ENCODE measurements at places on chromosomes 1 and 21.

GRCh38 chr1:115006191-115006590 lies 23.4 kb upstream of the TSHB start:
- no peak for DNase-seq

DNA sequence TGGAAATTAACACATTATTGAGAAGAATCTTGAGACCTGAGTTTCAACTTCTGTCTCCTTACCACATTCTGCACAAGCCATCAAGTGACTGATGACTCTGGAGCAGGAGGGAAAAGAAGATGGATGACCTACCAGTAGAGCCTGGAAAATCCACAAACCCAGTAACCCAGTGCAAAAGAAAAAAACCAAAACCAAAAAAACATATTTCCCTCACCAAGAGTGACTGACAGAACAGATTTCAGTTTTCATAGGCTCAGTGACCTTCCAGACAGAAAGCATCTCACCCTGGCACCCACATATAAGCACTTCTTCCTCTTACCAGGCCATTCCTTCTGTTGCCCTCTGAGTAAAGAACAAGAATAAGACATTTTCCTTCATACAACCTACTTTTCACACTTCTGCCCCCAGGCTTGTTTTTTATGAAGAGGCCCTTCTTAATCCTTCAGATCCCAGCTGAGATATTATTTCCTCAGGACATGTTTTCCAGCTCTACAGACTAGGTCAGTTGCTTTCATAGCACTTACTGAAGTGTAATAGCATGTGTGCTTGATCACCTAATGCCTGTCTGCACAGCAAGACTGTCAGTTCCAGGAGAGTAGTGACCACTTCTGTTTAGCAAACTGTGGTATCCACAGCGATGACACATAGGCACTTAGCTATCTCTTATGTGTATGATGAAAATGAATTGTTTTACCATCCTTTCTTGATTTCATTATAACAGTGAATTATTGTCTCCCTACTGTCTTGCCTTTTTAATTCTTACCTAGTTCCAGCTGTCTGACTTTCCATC lies 4.0 kb downstream of the TSACC start:
- no peak for DNase-seq

DNA sequence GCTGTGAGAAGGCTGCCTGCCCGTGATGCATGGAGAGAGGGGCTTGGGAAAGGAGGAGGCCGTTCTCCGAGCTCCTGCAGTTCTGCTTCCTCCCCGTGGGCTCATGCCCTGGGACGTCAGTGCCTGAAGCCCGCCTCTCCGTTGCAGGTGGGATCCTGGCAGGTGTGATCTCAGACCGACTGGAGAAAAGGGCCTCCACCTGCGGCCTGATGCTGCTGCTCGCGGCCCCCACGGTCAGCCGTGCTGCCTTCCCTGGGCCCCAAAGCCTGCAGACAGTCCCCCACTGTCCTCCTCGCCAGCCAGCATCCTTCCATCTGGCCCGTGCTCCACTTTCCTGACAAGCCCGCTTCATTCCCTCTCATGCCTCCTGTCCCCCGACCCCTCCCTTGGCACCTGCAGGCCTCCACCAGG lies 50.9 kb downstream of the SLC37A1 start:
- no peak for DNase-seq

DNA sequence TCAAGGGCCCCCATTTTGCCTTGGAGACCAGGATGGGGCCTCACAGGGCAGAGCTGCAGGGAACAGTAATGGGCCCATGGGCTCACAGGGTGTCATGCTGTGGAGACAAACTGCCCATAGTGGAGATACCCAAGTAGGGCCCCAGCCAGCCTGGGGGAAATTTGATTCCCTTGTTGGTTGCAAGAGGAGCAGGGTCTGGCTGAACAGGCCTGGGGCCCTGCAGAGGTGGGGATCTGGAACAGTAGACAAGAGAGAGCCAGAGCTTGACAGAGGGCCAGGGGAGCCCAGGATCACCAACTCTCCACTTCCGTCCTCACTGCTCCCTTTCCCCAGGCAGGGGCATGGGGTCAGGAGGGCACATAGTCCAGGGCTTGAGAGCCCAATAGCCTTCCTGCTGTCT lies 8.7 kb downstream of the S100B start:
- no peak for DNase-seq

- no peak for DNase-seq
Observed at GRCh38 chr1:192811594-192812239, 2.9 kb downstream of the RGS2 start.

GRCh38 chr1:23449958-23450357 lies 25.4 kb upstream of the TCEA3 start:
- DNase-seq, result no peak

DNA sequence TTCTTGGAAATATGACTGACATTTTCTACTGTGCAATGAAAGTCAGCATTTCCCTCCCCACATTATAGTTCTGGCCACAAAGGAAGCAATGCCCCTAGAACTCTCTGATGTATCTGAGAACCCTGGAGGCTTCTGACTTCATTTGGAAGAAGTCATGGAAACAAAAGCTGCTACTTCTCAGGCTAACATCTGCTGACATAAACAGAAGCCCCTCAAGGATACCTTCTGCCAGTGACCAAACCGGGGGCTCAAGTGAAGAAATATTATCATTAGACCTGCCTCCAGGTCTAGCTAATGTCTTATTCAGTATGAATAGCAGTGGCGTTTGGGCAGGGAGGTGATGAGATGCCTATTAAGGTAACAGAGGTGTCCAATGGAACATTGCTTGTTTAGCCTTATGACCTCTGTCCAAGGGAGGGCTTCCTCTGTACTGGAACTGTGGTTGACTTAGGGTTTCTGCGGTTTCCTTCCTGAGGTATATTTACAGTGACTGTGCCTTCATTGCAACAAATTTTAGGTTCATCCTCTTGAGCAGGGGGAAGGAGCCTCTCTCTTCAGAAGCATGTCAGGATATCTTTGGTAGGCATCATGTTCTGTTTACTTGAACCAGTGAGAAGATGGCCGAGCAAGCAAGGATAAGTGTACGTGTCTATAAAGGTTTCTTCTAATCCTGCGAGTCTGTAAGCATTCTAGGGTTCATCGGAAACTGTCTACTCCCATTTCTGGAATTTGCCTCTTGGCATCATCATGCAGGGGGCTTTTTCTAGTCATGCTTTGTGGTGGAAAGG lies 161.7 kb downstream of the PBX1 start:
- DNase-seq, result no peak

DNA sequence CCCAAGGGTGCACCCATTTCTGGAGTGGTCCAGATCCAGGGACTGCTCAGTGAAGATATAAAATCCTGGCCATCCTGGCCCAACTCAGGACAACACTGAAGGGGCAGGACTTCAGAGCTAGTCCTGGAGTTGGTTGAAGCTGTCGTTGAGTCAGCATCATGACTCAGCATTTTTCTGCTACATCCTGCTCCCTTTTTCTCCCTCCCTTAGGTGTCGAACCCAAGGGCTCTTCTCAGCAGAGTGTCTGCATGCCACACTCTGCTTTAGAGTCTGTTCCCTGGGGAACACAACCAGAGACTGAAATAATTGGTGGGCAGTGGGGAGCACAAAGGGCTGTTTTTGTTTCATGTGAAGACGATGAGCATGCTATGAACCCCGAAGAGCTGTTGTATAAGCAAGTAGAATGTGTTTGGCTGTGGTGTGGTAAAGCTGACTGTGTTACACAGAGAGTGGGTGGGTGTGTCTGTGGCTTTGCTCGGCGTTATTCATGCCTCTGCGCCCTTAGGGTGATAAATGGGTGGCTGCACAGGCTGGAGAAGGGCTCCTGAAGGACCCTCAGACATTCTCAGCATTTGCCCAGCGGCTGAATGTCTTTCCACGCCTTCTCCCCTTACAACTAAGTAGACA lies 167.2 kb downstream of the CYYR1 start:
- DNase-seq, result peak; percentile 26

DNA sequence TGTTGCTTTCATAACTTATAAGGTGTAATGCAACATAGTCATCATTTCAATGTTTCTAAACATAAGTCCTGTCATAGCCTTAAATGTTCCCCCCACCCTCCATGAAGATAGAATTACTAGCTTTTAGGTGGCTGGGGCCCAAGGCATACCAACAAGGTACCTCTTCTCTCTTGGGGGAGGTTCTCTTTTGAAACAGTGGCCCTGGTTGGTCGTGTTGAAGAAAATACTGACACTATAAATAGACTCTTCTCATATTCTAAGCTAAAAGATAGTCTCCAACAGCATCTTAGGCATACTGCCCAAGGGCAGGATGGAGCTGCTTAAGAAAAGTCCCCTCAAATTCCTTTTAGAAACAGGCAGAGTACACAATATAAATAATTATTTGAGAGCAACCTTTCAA lies 255.0 kb downstream of the FAF1 start:
- DNase-seq, result no peak

- peak; percentile 81 for DNase-seq
Observed at GRCh38 chr1:91404151-91405012, at the start of gene HFM1. Gene HFM1, minus strand, starts transcription at chr1:91404837. Its CDS starts 3,755 bp downstream, at chr1:91401082.

- DNase-seq, result no peak
Observed at GRCh38 chr1:50531027-50531426, 107.8 kb upstream of the DMRTA2 start.

GRCh38 chr1:172682812-172683211 lies 23.9 kb downstream of the FASLG start:
- DNase-seq, result no peak

GRCh38 chr21:38780879-38781278 lies 24.9 kb upstream of the ETS2 start:
- DNase-seq, result no peak

Data from stimulated activated CD8-positive, alpha-beta memory T cell treated with anti-CD3 and anti-CD28 coated beads, Interleukin-4, amount 100 ng/mL, for 48 hours (primary cell).